CD8-positive, alpha-beta T cell (primary cell): ENCODE measurements at places on chromosomes 6 and 20.

DNA sequence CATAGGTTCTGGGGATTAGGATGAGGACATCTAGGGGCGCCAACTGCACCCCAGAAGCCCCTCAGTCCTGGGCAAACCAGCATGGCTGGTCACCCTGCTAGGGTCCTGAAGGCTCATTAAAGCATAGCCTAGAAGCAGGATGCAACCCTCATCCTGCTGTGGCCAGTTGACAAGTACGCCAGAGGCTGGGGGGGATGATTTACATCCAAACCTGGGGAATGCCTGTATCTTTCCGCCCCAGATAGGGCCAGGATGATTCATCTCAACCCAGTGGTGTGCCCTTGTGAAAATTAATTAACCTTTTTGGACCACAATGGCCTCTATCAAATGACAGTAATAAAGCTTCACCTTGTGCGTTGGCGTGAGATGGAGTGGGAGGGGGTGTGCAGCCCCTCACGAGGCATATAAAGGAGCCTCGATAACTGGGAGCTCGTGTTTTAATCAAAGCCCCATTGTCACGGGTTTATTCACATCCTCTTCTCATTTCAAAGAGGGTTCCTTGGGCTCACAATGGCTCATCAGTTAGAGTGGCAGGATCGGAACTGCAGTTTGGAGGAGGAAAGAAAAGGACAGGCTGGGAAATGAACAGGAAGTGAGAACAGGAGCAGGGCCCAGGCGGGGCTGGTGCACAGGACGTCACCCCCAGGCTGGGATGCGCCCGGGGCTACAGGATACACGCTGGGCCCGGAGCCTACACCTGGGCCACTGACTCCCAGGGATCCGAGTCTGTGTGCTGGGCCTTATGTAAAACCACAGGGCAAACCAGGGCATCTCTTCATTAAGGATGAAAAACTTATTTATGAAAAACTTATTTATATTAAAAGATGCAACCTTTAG is 121.8 kb upstream of the PHACTR3 start:
- no peak for DNase-seq

DNA sequence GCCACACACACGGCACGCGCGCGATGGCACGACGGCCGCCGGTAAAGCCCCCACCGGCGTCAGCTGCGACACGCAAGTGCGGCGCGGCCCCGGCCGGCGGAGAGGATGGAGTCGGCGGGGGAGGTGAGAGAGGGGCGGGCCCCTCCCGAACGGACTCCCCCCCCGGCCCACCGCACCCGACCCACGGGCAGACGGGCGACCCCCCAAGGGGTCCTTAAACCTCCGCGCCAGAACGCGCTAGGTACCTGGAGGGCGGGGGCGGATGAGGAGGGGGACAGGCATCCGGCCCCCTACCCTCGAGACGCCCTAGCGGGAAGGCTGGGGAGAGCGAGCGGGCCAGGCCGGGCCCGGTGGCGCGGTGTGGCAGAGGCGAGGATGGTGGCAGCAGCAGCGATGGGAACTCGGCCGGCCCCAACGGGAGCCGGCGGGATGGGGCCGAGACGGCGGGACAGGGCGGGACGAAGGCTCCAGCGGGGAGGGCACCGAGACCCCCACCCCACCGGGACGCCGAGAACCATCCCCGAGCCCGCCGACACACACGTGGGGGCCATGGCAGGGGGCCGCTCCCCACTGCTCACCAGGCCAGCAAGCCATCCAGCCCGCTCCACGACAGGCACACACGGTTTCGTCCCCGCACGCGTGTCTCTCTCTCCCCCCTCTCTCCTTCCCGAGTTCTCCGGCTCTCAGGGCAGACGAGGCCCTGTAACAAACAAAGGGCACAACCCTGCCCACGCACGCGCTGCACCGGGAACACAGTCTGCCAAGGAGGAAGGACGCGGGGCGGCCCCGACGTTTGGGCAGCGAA is 1515.4 kb upstream of the DEFB115 start:
- DNase-seq, result no peak

GRCh38 chr20:3814928-3815495 is 5.3 kb upstream of the AP5S1 start:
- no peak for DNase-seq

DNA sequence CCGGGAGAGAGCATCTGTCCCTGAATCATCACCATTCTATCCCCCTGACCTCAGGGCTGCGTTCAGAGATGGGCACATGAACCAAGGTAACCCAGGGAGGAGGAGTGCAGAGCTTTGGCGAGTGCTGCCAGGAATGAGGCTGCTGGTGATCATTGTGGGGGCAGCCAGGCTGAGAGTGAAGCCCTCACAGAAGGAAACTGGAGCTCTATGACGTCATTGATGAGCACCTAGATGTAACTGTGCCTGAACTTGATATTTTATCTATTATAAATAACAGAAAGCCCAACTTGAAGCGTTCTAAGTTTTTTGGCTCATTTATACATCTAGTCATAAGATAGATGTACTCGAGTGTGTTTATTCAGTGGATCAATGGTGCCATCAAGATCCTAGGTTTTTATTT is 17.3 kb upstream of the TSHZ2 start:
- no peak for DNase-seq

DNA sequence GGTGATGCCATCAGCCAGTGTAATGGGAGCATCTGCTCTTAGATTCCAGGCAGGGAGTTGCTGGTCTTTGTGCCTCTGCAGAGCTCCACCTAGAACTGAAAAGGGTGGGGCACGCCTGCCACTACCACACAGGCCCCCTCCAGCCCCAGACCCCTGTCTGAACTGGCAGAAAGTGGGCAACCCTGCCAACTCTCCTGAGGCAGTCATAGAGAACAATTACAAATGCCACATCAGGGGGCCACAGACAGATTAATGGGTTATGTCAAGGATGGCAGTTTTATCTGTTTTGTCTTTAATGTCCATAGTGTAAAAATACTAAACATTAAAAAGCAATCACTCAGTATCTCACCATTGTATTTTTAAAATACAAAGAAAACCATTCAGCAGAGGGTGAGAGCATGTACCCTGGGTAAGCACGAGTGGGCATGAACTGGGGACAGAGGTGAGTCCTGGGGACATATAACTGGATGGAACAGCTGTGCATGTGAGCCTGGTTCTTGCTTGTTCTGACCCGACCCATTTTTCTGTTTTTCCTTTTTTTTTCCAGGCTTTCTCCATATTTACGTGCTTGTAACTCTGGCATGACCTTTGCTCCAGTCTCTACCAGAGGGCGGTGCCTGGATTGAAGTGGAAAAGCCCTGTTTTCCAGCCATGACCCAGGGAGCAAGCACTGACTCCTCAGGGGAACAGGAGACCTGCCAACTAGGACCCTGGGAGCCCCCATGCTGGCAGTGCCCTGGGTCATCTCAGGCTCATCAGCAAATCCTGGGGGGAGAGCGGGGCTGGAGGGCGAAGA is 8.2 kb downstream of the TRAF3IP2 start:
- DNase-seq, result no peak

DNA sequence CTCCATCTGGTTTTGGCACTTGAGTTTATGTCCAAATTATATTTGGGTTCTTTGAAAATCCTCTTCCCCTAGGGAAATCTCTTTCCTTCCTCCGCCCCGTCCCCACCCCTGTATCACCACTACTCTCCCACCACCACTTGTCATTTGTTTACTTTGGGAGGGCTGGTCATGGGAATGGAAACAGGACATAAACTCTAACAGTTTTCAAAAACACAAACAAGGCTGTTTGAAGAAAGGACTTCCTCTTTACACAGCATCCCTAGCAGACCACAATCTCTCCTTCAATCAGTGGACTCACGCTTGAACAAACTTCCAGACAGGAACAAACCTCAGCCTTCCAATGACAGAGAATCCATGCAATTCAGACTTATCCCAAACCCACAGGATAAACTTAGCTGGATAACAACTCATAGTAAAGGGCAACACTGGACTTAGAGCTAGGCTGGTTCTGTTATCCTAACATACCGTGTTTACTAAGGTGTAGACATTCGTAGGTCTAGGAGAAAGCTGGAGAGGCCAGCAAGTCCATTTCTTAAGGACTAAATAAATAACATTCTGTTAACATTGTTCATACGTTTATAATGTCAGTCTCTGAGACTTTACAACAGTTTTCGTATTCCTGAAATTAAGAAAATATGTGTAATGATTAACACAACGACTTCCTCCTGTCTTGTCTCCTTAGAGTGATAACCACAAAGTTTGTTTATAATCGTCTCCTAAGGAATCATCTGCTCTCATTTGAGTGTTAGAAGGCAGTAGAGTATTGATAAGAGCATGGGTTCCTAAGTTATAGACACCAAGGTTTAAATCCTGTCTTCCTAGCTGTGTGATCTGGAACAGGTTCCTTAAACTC is 44.1 kb upstream of the CTAGE9 start:
- no peak for DNase-seq

DNA sequence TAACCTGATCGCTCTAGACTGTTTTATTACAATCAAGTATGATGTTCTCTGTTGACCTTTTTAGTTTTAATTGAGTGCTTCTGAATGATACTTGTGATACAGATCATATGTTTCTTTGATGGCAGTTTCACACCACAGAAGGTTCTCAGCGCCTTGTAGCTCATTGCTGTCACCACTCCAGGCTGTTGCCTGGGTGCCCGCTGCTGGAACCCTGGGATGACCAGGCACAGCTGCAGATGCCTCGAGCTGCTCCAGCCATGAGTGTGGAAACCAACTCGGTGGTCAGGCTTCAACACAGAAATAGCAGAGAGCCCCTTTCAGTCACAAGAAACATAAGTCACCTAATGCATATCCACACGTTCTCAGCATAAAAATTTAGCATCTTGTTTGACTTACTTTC is 112.7 kb downstream of the RPP40 start:
- no peak for DNase-seq

DNA sequence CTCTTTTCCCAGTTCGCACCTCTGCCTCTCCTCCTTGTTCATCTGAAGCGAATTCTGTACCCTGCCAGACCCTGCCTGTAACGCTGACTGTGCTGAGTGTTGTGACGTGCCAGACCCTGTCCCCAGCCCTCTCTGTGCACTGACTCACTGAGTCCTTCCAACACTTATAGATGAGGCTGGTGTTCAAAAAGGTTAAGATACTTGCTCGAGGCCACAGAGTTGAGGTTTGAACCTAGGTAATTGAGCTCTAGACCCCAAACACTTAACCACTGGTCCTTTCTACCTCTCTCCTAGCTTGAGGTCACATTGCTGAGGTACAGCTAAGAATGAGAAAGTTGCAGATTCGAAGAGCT is 45.7 kb upstream of the NEDD9 start:
- no peak for DNase-seq

DNA sequence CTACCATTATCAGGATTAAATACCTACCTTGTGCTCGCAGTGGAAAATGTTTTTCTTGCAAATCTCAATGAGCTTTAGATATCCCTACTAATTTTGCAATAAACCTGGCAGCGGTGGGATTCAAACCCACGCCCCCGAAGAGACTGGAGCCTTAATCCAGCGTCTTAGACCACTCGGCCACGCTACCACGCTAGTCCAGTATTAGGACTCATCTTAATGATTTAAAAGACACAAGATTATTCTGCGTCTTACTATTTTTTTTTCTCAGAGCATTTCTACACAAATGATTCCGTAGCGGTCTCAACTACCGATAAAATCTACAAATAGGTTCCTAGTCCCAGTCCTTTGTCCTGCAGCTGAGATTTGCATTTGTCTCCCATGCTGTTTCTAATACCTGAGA is 35.2 kb upstream of the ZSCAN23 start:
- no peak for DNase-seq

GRCh38 chr6:112352101-112352500 is 5.0 kb downstream of the RFPL4B start:
- no peak for DNase-seq

- DNase-seq, result no peak
Observed at GRCh38 chr6:4224067-4224978, 88.9 kb upstream of the ECI2 start.

DNA sequence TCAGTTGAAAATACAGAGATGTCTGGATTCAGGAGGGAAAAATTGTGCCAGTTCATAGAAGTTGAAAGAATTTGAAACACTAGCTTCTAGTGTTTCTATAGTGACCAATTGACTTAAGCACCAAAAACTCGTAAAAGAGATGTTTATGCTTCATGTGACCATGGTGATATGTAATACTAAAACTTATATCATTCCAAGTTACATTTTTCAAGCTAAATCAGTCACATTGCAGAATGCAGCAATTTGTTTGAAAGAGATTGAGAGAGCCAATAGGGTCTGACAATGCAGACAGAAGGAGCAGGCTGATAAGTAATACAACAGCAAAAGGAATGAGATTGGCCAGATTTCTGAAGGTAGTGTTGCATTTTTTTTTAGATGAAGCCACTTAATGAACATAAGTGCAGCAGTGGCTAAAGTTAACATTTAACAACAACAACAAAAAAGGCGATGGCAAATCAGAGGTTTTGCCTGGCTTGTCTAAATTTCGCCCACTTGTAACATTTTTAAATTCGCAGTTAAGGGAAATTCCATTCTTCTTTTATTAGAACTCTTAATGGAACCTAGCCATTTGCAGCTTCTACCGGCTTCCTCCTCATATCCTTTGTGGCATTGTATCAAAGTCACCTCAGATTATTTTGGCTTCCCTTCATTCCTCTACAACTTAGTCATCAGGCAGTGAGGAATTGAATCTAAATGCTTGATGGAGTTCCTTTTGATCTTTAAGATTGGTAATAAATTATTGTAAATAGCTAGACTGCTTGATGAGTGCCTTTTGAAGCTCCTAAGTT is 484.0 kb upstream of the SOX4 start:
- DNase-seq, result no peak

DNA sequence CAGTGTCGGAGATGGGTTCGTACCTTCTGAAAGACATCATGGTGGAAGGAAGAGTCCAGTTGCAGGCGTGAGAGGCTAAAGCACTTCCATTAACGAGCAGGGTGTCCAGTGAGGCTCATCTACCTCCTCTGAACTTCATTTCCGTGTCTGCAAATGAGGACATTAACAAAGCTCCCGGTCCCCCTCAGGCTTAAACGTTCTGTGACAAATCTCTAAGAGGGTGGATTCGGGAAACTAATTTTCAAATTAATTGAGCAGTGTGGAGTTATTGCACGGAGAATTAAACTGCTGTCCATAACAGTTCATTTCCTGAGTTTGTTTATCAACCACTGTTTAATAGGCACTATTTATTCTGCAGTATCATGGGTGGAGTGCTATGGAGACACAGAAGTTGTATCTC is 68.2 kb downstream of the TRMT6 start:
- no peak for DNase-seq

DNA sequence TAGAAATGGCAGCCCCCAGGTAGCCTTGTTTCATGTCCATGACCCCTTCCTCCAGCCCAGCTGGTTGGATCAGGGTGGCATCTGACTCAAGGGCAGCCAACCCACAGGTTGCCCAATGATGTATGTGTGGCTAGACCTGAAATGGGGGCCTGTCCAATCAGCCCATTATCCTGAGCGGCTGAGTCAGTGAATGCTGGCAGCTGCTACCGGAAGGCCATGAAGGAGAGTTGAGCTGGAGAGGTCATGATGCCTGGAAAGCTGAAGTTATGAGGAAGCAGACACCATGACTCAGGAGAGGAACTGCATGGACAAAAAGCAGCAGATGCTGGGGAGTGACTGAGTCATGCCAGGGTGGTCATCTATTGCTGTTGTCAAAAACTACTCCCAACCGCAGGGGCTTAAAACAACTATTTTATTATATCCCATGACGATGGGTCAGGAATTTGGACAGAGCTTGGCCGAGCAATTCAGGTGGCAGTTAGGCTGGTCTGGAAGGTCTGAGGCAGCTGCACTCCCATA is 67.3 kb downstream of the MDGA1 start:
- DNase-seq, result no peak

GRCh38 chr20:36061754-36062153 is 92.8 kb upstream of the EPB41L1 start:
- no peak for DNase-seq
